ENCODE measurements at places on chromosomes 1 and 21.

DNA sequence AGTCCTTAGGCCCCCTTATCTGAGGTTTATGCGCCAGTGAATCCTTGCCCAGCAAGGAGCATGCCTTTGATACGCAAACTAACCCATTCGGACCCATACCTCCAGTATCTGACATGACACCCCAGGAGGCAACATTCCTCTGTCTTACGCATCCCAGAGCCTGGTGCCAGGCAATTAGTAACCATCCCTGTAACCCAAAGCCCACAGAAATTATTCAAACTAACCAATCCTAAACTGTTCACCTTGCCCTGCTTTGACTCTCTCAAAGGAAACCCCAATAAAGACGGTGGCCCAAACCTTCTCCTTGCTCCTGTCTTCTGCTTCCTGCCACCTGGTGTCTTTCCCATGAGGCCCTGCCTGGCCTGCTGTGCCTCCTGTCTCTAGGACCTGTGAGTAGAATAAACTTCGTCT lies 36.4 kb downstream of the ZNF496 start:
- DNase-seq, result no peak

GRCh38 chr21:46667741-46668380 lies 32.4 kb downstream of the PRMT2 start:
- DNase-seq, result peak; percentile 34

DNA sequence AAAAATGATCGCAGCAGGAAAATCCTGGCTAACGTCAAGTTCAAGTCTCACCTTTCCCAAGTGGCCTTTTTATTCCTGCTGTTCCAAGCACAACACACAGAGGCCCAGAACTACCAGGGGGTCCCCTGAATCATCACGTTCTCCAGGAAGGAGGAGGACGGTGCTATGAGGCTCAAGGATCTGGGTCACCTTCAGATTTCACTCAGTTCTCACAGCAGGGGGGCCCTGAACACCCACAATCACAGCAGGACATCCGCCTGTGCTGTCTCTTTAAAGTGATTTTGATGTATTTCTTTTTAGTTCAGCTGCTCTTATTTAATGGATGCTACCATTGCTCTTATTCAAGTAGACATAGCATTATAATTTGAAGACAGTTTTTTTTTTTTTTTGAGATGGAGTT lies 173.4 kb downstream of the HUNK start:
- no peak for DNase-seq

DNA sequence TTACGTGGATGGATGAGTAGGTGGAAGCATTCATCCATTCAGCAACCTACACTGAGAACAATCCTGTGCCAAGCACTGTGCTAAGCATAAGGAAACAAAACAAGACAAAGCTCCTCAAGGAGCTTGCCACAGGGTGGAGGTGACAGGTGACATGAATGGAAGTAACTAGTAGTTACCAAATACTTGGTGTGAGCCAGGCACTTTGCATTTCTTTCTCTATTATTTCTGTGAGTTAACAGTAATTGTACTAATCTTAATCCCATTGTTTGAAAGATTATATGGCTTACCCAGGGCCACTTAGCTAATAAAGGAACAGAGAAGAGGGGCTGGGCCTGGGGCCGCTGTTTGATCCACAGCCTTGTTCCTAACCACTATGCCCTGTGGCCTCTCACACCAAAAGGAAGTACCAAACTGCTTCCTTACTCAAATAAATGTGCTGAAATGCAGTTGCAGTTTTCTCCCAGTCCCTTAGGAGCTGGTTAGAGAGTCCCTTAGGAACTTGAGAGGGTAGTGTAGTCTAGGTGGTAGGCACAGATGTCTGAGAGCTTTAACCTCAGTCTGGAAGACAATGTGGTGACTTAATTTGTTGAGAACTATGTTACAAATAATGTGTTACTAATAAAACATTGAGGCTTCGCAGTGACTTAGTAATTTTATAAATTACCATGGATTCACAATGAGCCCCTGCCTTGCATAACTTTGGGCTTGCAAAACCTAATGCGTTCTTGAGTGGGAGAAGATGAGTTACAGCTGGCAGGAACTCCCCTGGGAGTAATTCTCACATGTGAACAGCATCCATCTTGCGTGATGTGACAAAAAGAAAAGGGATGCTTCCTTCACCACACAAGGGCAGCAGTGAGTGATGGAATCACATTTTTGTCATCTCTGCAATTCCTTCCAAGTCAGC lies 69.8 kb downstream of the MPZL1 start:
- DNase-seq, result no peak

- DNase-seq, result no peak
Measured at GRCh38 chr1:151773702-151774101, 10.4 kb upstream of the MRPL9 start.

GRCh38 chr1:24157918-24158481 lies 15.1 kb upstream of the IL22RA1 start:
- DNase-seq, result no peak

DNA sequence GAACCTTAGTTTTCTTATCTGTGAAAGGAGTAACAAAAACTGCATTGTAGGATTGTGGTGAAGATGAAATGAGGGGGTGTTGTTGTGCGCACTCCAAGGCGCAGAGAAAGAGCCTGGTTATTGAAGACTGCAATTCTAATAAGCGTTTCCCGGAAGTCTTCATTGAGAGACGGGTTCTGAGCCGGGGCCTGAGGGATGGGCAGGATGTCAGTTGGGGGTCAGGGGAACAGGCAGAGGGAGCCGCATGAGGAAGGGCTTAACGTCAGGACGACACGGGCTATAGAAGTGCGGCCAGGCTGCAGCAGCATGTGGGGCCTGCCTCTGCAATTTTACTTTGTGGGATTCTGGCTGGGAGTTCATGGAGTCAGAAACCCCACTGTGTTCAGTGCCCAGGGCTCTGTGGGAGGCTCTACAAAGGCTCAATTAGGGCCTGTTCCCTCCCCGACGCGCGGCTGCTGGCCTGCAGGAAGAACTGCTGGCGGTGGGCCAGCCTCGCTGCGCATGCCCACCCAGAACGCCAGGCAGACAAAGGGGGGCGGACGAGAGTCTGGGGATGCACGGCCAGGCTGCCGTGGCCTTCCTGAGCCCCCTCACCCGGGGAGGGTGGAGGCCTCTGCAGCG lies 20.7 kb downstream of the TRIM62 start:
- DNase-seq, result peak; percentile 97

- no peak for DNase-seq
Measured at GRCh38 chr1:181086926-181087325, 1.6 kb upstream of the IER5 start.

DNA sequence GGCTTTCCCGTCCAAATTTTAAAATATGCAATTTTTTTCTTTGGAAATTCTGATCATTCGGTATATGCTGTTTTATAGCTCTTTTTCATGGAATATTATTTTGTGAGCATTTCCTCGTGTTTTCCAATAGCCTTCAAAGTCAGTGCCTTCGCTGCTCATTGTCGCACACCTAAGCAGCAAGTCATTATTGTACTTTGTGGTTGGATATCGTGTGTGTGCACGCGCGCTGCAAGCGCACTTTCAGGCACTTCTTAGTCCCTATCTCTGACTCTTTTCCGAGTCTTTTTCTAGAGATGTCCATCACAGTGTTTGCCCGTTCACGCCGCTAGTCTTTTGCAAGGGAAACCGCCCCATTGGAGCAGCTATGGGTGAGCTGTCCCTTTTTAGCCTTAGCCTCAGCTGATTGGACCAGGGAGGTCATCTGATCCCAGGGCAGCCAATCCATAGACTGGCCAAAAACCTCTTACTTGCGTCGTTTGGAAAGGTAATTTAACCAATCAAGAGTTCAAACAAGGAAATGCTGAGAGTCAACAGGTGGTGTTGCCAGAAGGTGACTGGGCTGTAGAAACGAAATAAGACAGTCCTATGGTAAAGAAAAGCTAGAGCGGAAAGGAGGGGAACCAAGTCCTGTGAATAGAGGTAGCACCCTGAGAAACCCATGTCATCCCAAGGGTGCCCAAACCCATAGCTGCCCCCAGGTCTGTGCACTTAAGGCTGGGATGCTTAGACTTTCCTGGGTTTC lies 710 bp upstream of the HYI start:
- DNase-seq, result peak; percentile 74

- no peak for DNase-seq
Measured at GRCh38 chr1:205512059-205513045, 7.9 kb downstream of the CDK18 start.

DNA sequence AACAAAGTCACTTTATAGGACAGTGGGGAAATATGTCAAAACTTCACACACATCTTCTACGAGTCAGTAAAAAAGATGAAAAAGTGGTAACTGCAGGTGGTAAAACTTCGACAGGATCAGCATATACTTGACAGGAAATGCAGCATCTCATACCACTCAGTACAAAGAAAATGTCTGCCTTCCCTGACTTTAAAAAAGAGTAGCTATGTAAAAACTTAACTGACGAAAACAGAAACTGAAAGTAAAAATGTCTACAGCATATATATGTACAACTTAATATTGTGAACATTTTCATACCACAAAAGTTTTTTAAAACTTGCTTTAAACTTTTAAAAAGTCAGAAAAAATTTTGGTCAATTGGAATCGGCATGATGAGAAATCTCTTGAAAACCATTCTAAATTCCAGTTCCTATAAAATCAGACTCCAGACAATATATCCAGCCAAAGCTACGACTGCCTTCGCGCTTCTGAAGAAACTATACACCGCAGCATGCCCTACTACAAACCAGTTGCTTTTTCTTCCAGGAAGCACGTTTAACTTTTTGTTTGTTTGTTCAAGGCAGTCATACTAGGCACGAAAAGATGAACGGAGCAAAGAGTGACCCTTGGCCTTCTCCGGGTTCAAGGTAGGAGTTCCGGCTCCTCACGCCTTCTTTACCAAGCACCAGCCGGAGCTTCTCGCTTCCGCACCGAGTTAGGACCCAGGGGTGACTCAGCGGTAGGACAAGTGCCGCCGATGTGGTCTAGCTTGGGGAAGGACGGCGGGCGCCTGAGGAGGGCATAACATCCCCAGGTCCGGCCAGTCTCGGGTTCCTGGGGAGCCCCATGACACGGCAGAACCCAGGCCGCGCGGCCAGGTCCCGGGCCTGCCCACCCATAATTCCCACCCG lies 612 bp downstream of the PSMA5 start:
- DNase-seq, result no peak
